ENCODE measurements at places on chromosomes 1 and 21.

- DNase-seq, result no peak
Measured at GRCh38 chr21:21734088-21734487, 735.9 kb downstream of the NCAM2 start.

- no peak for DNase-seq
Measured at GRCh38 chr1:15620155-15620545, 2.9 kb downstream of the DDI2 start.

DNA sequence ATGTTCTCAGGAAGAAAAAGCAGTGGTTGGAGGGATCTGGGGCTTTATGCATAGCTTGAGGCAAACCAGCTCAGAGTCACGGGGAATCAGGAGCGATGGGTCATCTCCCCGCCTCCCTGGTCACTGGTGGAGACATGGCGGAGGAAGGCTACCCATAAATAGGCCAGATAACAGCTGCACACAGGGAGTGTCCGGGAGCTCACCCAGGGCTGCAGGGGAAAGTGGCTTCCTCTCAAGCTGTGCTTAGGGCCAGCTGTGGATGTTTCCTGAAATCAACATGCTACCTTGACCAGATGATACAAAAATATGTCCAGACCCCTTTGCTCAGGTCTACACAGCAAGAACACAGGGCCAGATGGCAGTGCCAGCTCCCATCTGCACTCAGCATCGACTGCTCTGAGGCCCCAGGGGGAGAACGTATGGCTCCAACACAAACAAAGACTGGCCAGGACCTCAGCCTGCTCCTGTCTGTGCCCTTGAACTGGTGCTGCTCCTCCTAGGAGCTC lies 27.1 kb upstream of the RERE start:
- no peak for DNase-seq

DNA sequence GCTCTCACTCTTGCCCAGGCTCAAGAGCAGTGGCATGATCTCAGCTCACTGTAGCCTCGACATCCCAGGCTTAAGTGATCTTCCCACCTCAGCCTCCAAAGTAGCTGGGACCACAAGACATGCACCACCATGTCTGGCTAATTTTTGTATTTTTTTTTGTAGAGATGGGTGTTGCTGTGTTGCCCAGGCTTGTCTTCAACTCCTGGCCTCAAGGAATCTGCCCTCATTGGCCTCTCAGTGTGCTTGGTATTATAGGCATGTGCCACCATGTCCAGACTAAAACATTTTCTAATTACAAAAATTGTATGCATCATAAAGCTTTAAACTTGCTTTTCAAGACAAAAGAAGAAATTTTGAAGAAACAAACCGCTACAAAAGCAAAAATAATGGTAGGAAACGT lies 20.1 kb downstream of the CBR1 start:
- no peak for DNase-seq

DNA sequence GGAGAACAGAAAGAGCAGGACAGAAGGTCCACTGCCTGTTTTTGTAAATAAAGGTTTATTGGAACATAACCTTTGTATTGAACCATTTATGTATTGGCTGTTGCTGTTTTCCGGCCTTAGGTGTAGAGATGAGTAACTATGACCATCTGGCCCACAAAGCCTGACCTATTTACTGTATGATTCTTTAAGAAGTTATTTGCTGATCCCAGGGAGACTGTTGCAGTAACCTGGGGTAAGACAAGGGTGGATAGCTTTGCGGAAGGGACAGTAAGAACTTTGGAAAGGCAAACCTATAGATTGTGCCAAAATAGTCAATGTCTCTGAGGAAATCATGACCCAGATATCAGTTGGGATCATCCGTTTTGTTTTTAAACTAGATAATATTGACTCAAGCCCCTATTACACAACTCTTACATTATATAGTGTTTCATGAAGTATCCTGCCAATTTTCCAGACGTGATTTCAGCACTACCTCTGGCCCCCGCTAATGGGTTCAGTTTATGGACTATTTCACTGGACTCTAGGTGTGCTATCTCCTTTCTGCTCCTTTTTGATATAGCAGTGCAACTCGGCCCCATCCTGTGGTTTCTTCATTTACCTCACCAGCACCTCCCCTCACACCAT lies 20.8 kb upstream of the TLCD4 start:
- DNase-seq, result no peak

GRCh38 chr1:56824271-56824670 lies 5.1 kb upstream of the FYB2 start:
- no peak for DNase-seq

DNA sequence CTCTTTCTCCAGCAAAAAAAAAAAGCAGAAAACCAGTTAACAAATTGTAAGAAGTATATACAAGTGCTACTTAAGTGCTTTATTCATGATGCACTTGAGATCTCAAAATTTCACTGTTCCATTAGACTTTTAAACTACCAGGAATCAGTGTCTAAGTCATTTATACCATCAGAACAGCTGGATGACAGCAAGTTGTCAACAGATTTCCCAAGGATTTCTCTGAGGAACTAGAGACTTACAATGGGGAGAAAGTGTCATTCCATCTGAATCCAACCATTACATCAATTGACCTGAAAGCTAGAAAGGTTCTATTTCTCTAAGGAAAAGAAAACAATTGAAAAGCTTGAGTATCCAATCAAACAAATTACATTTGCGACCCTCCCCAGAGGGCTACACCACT lies 43.8 kb downstream of the USH2A start:
- DNase-seq, result no peak

Measured in NCI-H1930 (cell line).